ENCODE measurements at places on chromosomes 16 and 17.

DNA sequence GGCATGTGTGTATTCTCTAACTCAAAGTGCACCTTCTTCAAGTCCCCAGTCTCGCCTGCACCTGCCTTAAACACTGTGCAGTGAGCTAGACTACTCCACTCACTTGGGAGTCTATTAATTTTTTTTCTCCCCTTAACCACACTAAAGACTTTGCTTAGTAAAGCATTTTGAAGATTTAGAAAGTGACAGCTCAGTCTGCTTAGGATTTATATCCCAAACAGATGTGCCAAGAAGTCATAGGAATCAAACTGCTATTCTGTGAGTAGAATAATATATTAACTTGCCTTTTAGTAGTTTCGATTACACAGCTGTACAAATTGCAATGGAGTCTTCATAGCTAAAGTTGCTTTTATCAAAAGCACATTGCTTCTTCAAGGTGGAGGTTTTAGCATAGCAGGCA, 47.2 kb upstream of the MED13 start:
- DNase-seq: no peak

- DNase-seq: no peak
These were observed 126.5 kb upstream of the CORO6 start for GRCh38 chr17:29749045-29749825.

- no peak for DNase-seq
These were observed 44.1 kb upstream of the SEC14L1 start for GRCh38 chr17:77096570-77097214.

DNA sequence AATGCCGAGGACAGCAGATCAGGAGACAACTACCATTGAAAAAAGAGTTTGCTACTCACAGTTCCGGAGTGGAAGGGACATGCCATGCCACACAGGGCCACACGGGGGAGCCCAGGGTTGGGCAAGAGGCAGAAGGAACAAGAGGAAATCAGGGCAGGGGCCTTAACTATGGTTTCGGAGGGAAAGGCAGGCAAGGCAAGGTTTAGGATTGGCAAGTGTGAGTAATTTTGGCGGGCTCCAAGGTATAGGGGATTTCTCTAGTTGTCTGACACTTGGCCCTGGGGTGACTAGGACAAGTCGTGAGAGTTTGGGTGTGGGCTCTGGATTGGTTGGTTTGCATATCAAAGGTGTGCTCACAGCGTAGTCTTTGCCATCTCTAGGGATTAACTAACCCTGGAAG, 27.0 kb upstream of the NTN1 start:
- peak; percentile 95 for DNase-seq

DNA sequence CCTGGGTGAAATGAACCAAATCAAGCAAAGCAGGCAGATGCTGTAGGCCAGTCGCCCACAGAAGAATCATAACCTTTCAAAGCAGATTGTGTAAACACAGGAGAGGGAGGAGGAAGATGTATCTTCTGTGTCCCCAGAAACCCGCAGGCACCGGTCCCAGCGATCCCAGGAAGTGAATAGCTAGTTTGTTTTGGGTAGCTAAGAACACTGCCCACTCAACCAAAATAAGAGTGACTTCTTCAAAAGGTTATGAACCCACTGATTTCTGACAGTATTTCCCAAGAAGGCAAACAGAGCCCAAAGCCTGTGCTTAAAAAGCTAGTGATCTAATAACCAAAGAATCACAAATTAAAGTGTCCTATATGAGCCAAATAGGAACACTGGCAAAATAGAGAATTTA, 67.8 kb downstream of the GRIN2A start:
- no peak for DNase-seq

DNA sequence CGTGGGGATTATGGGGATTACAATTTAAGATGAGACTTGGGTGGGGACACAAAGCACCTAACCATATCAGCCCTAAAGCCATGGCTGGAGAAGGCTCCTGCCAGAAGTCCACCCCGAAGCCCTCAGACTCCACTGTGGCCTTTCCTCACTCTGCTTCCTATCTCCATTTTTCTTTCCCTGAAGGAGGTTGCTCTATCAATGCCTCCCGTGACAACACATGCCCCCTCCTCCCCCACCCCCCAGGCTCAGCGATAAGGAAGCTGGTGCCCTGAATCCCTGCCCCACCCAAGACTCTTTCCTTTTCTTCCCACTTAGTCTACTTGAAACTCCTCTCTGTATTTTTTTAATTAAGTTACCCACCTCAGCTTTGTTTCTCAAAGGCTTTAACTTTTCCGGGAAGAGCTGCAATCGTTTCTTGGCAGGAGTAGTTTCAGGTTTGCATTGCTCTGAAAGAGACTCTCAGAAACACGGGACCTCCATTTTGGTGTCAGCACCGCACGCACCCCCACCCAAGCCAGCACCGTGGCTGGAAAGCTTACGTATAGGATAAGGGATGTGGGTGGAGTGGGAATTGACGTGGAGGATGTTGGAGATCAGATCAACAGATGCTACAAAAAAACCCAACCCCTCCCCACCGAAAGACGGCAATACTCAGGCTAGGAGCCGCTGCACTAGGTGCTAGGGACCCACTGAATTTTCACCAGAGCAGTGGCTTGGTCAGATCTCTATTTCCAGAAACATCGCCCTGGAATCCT, 15.2 kb upstream of the CA4 start:
- no peak for DNase-seq

- peak; percentile 51 for DNase-seq
These were observed 689 bp upstream of the TBC1D24 start for GRCh38 chr16:2473999-2474876.

GRCh38 chr17:61426482-61427304, 25.5 kb upstream of the TBX4 start:
- no peak for DNase-seq

GRCh38 chr17:1008008-1008761, 11.3 kb downstream of the TIMM22 start:
- DNase-seq: no peak

- DNase-seq: no peak
These were observed 44.7 kb upstream of the CMIP start for GRCh38 chr16:81399909-81400308.

DNA sequence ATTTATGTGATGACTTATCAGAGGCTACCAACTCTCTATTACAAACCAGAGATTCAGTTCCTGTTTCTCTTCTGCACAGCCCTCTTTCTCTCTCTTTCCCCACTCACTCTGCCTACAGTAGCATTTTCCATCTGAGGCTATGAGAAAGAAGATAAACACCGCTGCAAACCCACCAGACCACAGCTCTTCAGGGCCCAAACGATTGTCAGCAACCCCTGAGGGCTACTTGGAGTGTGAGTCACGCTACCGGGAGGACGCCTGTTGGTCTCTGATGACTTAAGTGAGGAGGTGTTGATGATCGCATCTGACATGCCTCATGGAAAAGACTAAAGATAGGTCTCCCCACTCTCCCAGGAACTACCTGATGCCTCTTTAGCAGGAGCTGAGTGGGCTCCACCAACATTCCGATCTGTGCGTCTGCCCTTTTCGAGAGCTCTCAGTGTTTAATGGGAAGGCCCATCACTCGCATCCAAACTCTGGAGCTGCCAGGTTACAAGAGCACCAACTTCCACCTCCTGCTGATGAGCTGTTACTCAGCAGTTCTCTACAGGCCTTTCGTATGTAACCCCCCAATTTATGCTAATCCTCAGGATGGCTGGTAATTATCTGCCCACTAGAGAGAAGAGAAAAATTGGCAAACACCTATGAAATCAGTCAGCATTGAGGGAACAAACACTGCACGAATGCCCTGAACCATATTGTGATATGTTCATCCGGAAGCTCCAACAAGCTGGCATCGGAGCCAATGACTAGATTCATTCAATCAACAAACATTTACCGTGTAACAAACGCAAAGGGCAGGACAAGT, 9.2 kb downstream of the GRIN2A start:
- peak; percentile 82 for DNase-seq

DNA sequence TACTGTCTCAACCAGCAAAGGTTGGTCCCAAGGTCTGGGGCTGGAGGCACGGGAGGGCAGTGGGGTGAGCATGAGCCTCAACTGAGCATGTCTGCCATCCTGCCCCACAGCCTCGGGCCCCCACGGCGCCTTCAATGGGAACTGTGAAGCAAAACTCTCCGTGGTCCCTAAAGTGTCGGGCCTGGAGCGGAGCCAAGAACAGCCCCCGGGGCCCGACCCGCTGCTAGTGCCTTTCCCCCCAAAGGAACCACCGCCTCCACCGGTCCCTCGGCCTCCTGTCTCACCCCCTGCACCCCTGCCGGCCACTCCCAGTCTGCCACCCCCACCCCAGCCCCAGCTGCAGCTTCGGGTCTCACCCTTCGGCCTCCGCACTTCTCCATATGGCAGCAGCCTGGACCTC, 4.2 kb downstream of the FBRS start:
- no peak for DNase-seq

- DNase-seq: peak; percentile 58
These were observed 14.7 kb downstream of the CA7 start for GRCh38 chr16:66858740-66859396.

GRCh38 chr16:3474136-3474779, 21.0 kb downstream of the C16orf90 start:
- DNase-seq: no peak

- DNase-seq: no peak
These were observed 9.5 kb upstream of the PAM16 start for GRCh38 chr16:4360538-4361021.

DNA sequence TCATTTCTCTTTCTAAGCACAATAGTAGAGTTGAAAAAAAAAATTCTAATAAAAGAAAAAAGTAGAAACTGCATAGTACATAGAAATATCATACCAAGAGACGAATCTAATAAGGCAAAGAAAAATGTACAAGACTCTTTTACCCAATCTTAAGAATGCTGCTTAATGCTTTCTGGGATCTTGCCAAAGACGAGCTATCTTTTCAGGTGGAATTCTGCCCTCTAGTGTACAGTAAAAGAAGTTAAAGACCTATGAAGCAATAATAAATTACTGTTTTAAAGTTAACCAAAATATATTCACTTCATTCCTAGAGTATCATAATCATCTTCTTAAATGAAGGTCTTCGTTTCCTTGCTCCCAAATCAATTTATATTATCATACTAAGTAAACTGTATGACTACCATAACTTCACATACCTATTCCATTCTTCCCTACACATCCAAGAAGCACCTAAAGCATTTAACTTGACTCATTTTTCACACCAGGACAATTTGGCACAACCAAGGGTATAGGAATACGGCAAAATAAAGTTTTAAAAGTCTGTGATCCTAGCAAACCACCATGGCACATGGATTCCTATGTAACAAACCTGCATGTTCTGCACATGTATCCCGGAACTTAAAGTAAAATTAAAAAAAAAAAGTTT, 47.7 kb downstream of the CFDP1 start:
- DNase-seq: no peak

DNA sequence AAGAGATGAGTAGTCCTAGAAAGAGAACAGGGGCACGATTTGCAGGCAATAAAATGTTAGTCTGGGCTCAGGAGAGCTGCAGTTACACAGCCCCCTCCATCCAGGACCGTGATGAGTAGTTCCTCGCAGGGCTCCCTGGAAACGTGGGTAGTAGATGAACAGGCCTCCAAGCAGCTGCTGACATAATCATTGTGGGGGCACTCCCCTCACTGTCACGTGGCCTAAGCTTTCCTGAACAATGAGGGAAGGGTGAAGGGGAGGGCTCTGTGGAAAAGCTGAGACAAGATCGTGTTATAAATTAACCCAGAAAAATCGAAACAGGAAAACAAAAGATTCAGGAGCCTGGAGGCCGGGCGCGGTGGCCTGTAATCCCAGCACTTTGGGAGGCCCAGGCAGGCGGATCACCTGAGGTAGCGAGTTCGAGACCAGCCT, 1.3 kb upstream of the PER1 start:
- peak; percentile 63 for DNase-seq

- no peak for DNase-seq
These were observed 58.3 kb upstream of the DHX40 start for GRCh38 chr17:59506894-59507726.

GRCh38 chr17:75430159-75430974, 24.9 kb upstream of the GRB2 start:
- peak; percentile 64 for DNase-seq

- no peak for DNase-seq
These were observed 5.4 kb upstream of the CD300A start for GRCh38 chr17:74460996-74461395.

DNA sequence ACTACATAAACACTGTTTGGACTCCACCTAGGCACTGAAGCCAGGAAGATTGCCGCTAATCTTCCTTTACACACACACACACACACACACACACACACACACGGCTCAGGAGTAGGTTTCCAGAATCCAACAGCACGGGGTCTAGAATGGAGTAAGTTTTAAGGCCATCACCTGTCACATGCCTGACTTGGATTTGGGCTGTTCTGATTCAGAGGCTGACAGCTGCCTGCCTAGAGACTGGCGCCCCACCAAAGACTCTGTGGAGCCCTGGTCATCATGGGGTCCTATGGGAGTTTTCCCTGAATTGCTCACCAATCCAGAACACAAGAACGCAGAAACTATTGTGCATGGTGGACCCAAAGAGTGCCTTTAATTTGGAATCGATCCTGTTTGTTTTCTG, 10.9 kb downstream of the CDRT4 start:
- no peak for DNase-seq

DNA sequence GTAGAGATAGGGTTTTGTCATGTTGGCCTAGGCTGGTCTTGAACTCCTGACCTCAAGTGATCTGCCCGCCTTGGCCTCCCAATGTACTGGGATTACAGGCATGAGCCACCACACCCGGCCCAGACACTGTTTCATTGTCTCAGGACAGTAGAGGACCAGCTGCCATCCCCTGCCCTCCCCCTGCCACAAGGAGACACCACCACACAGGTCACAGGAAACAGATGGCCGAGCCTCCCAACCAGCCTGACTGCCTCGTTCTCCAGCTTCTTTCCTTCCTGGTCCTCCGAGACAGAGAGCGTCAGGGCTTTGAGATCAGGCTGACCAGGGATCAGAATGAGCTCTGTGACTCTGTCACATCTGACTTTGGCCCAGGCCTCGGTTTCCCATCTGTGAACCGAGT, 20.8 kb upstream of the RNPS1 start:
- DNase-seq: no peak

DNA sequence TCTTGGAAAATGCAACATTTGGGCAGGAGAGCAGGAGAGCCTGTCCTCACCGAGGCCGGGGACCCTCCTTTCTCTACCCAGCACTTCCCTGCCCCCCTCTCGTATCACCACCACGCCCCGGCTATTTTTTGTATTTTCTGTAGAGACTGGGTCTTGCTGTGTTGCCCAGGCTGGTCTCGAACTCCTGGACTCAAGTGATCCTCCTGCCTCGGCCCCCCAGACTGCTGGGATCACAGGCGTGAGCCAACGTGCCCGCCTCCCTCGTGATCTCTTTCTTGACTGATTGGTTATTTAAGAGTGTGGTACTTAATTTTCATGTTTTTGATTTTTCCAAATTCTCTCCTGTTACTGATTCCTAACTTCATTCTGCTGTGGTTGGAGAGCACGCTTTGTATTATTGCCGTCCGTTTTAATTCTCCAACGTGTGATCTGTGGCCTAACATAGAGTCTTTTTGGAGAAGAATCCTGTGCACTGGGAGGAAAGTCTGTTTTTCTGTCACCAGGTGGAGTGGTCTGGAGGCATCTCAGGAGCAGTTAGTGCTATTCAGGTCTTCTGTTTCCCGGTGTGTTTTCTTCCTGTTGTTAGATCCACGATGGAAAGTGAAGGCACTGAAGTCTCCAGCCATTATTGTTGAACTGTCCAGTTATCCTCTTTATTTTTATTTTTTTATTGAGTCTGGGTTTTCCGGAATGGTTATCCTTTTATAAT, 40.4 kb downstream of the ZNF778 start:
- DNase-seq: no peak

- no peak for DNase-seq
These were observed 15.7 kb downstream of the RBL2 start for GRCh38 chr16:53449816-53450517.

All from posterior cingulate gyrus (tissue), 11 donors.